NCI-H524 treated with DMSO at 0.1 percent for 48 hours (cell line): ENCODE measurements at places on chromosomes 7 and 10.
A peak's percentile ranks its signal among the peaks of the same experiment; 100 is the strongest.

- no peak for DNase-seq
These were observed 84.7 kb downstream of the ADCY1 start for GRCh38 chr7:45658716-45659495.

DNA sequence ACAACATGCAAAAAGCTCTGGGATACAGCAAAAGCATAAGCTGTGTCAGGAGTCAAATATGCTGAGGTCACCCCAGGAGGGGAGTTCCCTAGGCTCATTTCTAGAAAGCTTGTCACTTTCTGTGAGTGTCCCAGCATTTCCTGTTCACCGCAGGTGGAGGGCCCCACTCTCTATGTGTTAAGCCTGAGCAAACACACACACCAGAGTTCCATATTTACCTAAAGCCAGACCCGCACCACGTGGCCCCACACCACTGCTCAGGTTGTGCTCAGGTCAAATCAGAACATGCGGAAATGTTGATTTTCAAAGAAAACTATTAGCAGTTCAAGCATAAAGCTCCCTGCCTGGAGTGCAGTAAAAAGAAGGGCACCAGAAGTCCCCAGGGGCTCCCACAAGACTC, 259.6 kb upstream of the PPP2R2D start:
- DNase-seq = no peak

GRCh38 chr10:34830217-34830822, 15.2 kb upstream of the PARD3 start:
- DNase-seq = no peak

DNA sequence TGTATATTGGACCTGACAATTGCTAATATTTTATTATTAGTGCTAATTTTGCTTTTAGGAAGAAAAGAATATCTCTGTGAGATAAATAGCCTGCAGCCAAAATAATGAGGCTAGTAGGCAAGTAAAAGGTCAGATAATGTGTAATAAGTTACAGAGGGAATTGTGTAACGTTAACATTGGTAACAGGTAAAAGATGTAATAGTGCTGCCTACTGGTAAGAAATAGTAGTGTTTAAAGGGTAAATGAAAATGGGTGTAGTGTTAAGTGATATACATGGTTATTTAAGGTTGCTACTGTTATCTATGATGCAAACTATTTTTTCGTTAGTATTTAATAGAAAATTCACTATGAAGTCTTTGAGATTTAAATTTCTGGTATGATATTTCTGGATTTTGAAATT, 9.2 kb upstream of the FOXP2 start:
- no peak for DNase-seq

GRCh38 chr10:48253970-48254657, 20.4 kb downstream of the FRMPD2 start:
- no peak for DNase-seq

GRCh38 chr10:124072106-124072505, 21.3 kb downstream of the CHST15 start:
- DNase-seq = no peak

DNA sequence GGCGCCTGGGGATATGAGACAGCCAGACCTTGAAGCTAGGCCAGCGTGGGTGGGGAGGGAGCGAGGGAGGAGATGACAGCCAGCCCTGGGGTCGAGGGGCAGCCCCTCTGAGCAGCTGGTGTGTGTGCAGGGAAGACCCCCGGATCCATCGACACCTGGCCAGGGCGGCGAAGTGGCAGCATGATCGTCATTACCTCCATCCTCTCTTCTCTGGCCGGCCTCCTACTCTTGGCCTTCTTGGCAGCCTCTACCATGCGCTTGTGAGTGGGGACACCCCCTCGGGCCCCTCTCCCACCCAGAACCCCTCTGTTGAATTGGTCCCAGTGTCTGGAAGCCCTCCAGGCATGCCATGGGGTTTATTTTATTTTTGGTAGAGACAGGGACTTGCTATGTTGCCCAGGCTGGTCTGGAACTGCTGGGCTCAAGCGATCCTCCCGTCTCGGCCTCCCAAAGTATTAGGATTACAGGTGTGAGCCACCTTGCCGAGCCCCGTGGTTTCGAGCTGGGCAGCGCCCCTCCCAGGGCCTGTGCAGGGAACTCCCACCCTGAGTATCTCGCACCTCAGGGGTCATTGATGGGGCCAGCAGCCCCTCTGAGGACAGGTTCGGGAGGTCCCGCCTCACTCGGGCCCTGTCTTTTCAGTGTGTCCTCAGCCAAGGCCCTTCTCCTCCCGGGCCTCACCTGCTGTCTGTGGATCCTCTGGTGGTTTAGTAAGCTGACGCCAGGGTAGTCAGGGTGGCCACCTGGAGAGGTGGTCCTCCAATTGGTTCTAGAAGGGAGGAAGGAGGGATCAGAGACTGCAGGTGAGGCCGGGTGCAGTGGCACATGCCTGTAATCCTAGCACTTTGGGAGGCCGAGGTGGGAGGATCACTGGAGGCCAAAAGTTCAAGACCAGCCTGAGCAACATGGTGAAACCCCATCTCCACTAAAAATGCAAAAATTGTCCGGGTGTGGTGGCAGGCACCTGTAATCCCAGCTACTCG, 3.8 kb downstream of the UPK3B start:
- no peak for DNase-seq

DNA sequence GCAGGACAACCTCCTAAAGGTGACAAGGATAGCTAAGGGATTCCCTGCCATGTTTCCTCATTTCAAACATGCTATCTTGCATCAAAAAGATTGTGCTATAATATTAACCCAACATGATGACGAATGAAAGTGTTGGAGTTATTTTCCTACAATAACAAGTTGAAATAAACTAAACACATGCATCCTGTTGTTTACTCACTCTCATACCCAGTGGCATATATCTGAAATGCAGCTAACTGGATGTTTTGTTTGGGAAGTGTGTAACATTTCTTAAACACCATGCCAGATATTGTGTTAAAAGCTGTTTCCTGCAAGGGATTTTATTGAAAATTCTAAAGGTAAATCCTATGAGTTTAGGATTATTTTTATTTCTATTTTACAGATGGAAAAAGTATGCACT, 139.6 kb downstream of the TFPI2 start:
- DNase-seq = no peak

- DNase-seq = no peak
These were observed 43.3 kb downstream of the NRP1 start for GRCh38 chr10:33291053-33291592.

DNA sequence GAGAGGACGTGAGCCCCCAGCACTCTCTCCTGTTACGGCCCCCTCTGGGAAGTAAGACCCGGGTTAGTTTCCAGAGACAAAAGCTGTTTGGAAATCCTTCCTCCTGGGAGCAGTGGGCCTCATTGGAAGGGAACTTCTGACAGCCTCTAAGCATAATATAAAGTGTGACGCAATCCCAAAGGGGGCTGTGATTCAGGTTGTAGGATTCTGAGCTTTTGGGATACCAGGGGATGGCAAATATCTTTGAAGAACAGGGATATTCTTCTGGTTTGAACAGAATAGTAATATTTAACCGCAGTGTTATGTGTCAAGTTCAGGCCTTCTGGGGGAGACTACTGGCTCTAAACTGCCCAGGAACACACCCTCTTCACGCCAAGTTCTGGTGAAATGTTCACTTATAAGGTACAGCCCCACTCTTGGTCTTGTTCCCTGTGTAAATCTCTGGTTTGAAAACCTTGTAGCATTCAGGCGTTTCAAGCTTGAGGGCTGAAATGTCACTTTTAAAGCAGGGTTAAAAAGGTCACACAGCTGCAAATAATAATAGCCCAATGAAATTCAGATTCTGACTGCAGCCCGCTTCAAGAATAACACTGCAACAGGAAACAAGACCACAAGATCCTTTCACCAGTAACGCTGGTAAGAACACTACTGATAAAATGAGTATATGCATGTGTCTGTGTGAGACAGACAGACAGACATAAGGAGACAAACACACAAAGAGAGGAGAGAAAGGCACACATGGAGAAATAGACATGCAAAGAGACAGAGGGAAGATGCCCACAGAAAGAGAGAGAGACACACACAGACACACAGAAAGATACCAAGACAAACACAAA, 69.0 kb downstream of the CREB5 start:
- no peak for DNase-seq

- peak; percentile 53 for DNase-seq
These were observed 13.0 kb upstream of the WIPI2 start for GRCh38 chr7:5177060-5177459.

- DNase-seq = no peak
These were observed 52.3 kb upstream of the CYP2C18 start for GRCh38 chr10:94631077-94631875.

- DNase-seq = no peak
These were observed 301.5 kb upstream of the CACNA2D1 start for GRCh38 chr7:82745117-82745516.
